SIG-M5 (cell line): ENCODE measurements at places on chromosomes 7 and 10.

DNA sequence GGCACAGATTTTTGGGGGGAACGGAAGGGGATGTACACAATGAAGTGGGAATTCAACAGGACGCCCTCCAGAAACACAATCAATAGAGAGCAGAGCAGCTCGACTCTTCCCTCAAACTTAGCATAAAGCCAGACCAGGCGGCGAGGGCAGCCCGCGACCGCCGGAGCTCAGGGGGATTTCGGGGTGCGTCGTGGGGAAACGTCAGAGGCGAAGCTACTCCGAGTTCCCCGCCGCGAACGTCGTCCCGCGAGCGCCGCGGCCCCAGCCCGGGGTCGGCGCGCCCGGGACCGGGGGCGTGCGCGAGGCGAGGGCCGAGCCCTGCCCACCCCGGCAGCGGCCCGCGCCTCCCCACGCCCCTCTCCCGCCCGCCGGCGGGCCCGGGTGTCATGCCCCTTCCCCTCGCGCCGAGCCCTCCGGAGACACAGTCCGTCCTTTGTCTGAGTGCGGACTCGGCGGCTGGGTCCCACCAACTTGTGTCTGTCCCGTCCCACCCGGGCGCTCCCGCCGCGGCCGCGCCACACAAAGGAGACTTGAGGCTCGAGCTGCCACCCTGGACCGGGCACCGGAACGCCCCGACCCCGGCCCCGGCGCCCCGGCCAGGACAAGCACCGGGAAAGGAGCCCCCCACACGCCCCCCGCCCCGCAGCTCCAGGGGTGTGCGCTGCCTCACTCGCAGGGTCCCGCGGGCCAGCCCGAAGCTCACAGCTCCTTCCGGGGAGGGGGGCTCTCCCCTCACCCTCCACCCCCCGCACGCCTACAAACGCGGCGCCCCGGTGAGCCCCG is 634 bp downstream of the EZH2 start:
- DNase-seq: no peak

DNA sequence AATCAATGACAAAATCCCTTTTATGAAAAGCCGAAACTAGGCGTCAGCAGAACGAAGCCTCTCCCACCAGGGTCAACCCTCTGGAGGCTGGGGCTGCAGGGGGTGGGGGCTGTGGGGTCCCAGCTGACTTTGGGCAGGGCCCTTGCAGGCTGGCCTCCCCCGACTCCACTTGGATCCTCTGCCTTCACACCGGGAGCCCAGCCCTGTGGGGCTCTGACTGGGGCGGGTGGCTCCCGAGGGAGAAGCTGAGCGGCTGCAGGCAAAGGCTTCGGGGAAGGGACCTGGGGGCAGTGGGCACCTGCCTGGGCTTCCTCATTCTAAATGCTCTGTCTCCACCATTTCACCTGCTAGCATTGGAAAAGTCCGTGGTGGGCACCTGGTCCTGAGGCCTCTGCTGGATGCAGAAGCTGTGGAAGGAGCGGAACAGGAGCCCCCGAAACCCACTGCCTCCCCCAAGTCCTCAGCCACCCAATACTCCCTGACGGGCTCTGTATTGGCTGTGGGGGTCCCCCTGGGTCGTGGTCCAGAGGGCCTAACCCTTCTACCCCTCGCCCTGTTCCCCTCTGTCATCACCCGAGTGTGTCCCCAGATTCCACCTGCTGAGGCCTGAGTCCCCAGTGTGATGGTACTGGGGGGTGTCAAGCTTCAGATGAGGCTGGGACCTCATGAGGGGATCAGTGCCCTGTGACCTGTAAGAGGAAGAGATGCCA is 108.6 kb downstream of the DNAJB6 start:
- DNase-seq: no peak

DNA sequence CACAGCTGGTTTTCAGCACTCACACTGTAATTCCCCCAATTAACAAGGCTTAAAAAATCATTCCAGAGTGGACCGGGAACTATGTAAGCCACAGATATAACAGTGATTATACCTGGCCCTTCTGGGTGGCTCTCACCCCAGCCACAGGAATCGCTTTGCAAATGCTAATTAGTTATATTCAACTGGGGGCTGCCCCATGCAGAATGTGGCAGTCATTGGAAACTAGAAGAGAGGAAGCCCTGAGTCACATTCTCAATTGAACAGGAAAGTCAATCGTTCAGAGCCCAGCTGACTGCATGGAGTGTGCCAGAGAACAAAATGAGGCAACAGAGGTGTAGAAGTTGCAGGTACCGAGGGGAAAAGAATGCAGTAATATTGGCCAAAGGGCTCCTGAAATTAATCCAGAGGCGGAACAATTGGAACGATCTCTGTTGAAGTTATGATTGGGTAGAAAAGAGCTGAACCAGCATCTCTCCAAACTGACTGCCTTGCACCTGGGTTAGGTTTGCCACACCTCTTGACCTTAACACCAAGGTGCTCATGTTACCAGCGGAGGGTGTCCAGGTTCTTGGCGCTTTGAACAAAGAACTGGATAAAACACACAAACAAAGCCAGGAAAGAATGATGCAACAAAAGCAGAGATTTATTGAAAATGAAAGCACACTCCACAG is 909.7 kb upstream of the AUTS2 start:
- DNase-seq: no peak

GRCh38 chr10:114258274-114258840 is 19.3 kb downstream of the VWA2 start:
- no peak for DNase-seq

DNA sequence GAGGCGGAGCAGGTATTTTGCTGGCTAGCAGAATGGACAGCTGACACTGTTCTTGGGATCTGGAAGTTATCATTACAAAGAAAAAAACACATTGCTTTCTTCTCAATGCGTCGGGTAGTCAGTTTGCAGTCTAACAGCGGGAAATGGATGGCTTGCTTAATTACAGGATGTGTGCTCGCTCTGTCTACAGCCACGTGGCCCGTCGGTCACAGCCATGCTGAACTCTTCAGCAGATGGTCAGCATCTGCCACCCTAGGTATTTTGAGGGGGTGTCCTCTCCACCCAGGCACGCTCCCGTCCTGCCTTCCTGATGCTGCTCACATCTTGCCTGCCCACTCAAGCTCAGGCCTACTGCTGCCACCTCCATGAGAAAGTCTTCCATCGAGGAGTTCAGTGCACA is 20.4 kb upstream of the INMT start:
- no peak for DNase-seq

- DNase-seq: no peak
Measured at GRCh38 chr7:84841809-84842208, 345.0 kb downstream of the SEMA3D start.

DNA sequence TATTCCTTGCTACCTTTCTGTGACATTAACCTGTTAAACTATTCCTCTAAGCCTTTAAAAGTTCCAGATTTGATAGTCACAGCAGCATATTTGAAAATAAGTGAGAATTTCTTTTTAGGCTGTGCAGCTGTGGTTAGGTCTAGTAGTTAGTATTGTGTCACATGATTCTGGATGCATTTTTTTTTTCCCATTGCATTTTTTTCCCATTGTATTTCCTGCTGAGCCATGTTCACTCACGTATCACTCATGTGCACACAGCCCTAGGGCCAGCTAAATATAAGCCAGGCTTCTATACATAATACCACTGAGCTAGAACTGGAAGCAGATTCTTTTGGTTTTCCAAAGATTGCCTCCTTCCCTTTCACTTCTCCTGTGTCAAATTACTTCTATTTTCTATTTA is 37.4 kb downstream of the DNAJC9 start:
- no peak for DNase-seq

DNA sequence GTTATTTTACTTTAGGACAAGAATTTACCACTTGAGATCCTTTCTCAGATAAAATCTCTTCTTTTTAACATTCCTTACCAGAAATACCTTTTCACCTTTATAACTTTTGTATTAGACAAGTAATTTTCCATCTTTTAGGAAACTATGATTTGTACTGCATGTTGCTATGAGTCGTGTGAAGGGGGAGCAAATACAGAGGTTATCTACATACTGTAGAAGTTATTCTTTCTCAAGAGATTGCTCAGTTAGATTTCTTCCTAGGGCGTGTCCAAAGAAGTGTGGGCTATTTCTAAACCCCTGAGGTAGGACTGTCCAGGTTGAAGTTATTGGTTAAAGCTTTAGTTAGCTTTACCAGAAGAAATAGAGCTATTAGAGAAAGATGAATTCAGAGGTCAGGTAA is 30.2 kb upstream of the ARHGAP12 start:
- no peak for DNase-seq

DNA sequence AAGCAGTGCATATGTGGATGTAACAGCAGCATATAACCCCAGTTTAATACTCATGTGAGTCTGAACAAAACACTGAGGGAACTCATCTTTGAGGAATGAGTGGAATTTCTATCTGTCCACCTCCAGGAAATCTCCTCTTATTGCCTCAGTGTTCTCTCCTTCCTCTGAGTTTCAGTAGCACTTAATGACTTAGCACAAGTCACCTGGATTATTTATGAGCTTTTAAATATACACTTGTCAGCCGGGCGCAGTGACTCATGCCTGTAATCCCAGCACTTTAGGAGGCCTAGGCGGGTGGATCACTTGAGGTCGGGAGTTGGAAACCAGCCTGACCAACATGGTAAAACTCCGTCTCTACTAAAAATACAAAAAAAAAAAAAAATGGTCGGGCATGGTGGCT is 4.3 kb downstream of the LRRC20 start:
- no peak for DNase-seq

DNA sequence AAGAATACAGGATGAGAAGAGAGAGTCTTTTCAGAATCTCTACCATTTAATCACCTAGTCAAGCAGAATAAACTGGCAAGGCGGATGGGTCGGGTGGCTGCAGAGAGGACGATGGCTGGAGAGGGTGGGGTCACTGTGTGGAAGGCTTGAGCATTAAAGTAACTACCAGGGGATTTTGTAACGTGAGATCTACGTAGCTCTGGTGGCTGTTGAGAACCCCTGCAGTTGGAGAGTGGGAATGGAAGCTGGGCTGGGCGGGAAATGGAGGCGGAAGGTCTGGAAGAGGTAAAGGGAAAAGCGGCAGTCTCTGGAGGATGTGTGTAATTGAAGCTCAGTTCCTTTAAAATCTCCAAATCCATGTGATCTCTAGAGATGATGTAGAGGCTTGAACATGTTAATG is 135.0 kb downstream of the GATA3 start:
- no peak for DNase-seq

GRCh38 chr10:113267619-113268562 is 285.0 kb upstream of the HABP2 start:
- DNase-seq: no peak

DNA sequence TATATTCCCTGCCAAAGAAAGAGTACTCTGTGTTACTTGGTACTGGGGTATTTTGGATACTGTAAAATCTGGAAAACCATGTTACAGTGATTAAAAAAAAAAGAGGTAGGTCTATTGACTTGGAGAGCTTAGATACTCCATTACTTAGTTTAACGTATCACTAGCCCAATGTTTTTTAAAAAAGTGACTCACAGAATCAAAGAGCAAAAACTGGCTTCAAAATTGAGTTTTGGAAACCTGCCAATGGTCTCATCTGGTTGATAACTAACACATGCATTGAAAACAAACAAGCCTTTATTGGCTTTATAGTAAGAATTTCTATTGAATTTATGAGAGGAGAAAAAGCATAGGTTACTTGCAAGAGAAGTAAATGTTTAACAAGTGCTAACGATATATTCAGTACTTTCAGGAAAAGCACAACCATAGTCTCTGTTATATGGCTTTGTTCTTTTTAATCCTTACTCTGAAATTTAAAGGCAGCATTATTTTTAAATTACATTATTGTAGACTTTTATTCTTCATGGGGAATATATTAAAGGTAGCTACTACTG is 563.3 kb upstream of the SORCS1 start:
- DNase-seq: no peak

GRCh38 chr10:90960355-90960814 is 39.5 kb upstream of the ANKRD1 start:
- no peak for DNase-seq

DNA sequence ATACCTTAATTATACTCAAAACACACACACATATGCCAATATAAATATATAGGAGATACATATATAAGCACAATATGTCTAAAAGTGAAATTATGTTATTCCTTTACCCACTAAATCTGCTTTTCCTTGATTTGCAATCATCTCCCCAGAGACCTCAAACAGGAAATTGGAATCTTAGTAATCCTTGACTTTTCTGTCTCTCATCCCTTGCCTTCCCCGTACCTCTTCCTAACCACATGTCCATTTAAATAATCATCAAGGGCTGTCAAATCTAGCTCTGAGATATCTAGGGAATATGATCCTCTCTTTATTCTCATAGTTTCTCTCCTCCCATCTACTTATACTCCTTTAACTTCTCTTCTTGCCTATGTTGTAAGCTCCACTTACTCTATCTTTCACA is 336.6 kb downstream of the HGF start:
- no peak for DNase-seq

DNA sequence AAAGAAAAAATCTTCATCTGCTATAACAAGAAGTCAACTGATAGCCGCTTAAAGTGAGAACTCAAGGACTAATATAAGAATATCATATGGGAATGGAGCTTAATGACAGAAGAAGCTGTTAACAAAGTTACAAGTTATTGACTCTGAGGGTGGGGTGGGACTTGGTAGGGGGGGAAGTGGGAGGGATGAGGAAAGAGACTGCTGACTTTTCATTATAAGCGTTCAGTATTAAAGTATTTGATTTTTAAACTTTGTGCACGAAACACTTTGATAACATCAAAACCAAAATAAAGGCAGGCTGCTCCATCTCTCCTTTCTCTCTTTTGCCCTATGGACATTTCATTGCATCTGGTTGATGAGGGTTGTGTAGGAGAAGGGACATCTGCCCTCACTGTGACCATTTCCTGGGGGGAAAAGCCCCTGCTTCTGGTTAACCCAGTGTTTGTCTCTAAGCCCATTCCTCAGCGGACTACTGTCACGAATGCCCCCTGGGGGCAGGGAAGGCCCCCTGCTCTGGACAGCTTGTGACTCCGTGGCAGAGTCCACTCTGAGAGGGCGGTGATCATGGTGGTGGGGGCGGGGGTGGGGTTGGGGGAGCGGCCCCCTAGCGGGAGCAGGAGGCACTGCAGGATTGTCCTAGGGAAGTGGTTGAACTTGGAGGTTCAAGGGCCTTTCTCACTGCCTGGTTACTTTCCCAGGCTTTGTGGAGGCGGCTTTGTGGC is 17.4 kb downstream of the SLC13A4 start:
- no peak for DNase-seq

- DNase-seq: no peak
Measured at GRCh38 chr7:125599387-125599786, 669.8 kb upstream of the POT1 start.

DNA sequence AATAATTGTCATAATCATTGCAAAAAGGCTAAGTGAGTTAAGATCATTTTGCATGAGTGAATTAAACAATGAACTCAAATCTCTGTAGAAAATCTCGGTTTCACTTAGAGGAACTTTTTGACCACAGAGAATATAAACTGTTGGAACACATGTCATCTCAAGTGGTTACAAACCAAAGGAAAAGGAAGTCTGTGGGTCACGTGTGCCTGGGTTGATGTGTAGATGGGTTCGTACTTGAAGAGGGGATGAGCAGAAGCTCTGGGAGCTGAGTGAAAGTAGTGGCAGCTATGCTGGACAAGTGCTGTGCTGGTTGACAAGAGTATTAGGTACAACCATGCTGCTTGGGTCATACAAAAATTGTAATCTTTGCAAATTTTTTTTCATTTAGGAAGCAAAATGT is 35.0 kb downstream of the GLRX3 start:
- no peak for DNase-seq
